ENCODE measurements at places on chromosomes 5 and 9. TPM values are rescaled to one million over a fixed set of nuclear protein-coding genes. Genes with fewer than 3 reads are reported as not detected.

ADAMTS19 gene
- total RNA-seq: not detected

SPATA31D4 gene
- not detected for total RNA-seq

- no peaks in the 10 kb centered on the region for H3K4me1 ChIP-seq
- H3K27me3 ChIP-seq: peaks cover 2% of the 10 kb centered on the region
- H3K36me3 ChIP-seq: no peaks in the 10 kb centered on the region
These were observed 42.4 kb downstream of the TRIO start for GRCh38 chr5:14185326-14186058.

- no peaks in the 10 kb centered on the region for H3K36me3 ChIP-seq
- H3K4me1 ChIP-seq: no peaks in the 10 kb centered on the region
- no peak overlapping the region for H3K4me3 ChIP-seq
- no peak overlapping the region for H3K27ac ChIP-seq
- peaks cover 3% of the 10 kb centered on the region for H3K27me3 ChIP-seq
These were observed 13.5 kb downstream of the IL12B start for GRCh38 chr5:159316519-159317383.

- H3K27ac ChIP-seq: no peak overlapping the region
- no peak for DNase-seq
- no peaks in the 10 kb centered on the region for H3K4me1 ChIP-seq
- H3K36me3 ChIP-seq: no peaks in the 10 kb centered on the region
- no peaks in the 10 kb centered on the region for H3K27me3 ChIP-seq
- H3K4me3 ChIP-seq: no peak overlapping the region
These were observed 261.6 kb downstream of the BNC2 start for GRCh38 chr9:16608906-16609305.

GRCh38 chr9:83336706-83337105 is 201.5 kb downstream of the FRMD3 start:
- H3K4me3 ChIP-seq: no peak overlapping the region
- H3K27ac ChIP-seq: no peak overlapping the region
- H3K36me3 ChIP-seq: no peaks in the 10 kb centered on the region
- no peak for DNase-seq
- H3K27me3 ChIP-seq: no peaks in the 10 kb centered on the region
- no peaks in the 10 kb centered on the region for H3K4me1 ChIP-seq

- DNase-seq: no peak
- peaks cover 52% of the 10 kb centered on the region for H3K4me1 ChIP-seq
- H3K4me3 ChIP-seq: no peak overlapping the region
- H3K36me3 ChIP-seq: peaks cover 2% of the 10 kb centered on the region
- H3K27me3 ChIP-seq: no peaks in the 10 kb centered on the region
These were observed 88.0 kb downstream of the ANKRD55 start for GRCh38 chr5:56145106-56145505.

DNA sequence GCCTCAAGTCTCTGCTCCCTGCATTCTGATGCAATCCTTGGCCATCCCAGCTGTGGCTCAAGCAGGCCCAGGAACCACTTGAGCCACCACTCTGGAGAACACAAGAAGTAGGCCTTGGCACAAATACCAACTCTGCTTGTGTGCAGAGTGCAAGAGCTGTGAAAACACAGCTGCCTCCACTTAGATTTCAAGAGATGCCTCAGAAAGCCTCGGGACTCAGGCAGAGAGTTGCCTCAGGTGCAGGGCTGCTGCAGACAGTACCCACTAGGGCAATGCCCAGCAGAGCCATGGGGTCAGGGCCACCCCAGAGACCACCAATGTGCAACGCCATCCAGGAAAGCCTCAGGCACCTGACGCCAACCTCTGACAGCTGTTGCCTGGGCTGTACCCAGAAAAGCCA is 82.4 kb downstream of the FREM1 start:
- no peak overlapping the region for H3K27ac ChIP-seq
- H3K36me3 ChIP-seq: no peaks in the 10 kb centered on the region
- no peaks in the 10 kb centered on the region for H3K4me1 ChIP-seq
- DNase-seq: no peak
- no peak overlapping the region for H3K4me3 ChIP-seq

DNA sequence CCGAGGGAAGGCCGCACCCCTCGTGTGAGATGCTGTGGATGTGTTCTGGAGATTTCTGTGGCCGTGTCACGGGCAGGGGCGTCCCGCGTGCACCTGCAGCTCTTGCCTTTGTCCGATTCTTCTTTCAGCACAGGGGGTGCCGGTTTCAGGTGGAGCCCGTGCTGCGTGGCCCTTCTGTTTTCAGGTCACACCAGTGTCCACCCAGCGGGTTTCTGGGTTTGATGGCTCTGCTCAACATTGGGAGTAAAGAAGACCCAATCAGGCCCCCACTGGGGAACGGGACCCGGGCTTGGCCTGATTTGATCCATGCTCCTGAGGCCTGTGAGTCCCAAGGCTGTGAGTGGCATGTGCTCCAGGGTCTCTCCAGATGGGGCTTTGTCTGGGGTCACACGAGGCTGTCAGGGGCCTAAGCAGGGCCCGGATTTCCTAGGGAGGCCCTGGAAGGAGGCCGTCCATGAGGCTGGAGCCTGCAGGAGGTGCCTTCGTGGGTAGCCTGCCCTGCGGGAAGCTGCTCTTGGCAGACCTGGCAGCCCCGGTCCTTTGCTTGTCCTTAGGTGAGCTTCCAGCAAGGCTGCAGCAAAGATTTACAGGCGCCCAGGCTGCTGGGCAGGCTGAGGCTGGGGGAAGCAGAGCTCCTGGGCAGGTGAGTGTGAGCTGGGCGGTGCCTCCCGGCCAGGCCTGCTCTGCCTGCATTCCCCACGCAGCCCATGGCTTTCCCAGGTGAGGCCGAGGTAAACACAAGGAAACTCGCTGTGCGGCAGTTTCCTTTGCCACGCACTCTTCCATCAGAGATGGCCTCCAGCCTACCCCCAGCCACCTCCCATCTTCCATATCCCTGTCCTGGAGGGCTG is 12.8 kb downstream of the MRPL36 start:
- DNase-seq: no peak
- H3K27ac ChIP-seq: no peak overlapping the region
- H3K27me3 ChIP-seq: no peaks in the 10 kb centered on the region
- H3K4me3 ChIP-seq: no peak overlapping the region

Data from activated CD8-positive, alpha-beta T cell treated with anti-CD3 and anti-CD28 coated beads for 36 hours (primary cell).